ENCODE measurements at places on chromosomes 4 and X.

DNA sequence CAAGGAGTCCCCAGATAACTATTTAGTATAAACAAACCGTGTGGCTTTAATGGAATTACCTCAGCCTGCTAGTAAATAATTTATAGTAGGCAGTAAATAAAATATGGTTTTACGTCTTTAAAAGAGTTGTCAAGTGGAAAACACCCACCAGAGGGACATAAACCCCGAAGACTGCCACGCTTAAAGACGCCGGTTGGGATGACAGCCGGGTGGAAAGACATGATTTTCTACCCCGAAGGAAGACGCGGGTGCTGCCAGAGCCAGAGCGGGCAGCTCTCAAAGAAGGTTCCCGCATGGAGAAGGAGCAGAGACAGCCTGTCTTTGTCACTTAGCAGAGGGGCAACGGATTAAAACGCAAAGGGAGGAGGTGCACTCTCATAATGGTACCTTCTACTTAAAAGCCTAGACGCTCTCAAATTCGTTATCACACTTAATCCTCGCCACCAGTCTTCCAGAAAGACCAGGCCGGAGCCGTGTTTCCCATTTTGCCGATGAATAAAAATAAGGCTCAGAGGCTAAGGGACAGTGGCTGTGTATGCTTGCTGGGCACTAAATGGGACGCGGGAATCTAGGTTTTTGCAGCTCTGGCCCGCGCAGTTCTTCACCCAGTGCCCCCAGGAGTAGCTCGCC lies 140.5 kb upstream of the ZIC3 start:
- DNase-seq, result no peak

GRCh38 chr4:41446981-41447725 lies 90.8 kb upstream of the LIMCH1 start:
- no peak for DNase-seq

- no peak for DNase-seq
Observed at GRCh38 chr4:2266181-2266580, 4.3 kb upstream of the MXD4 start.

GRCh38 chr4:21512353-21512752 lies 436.2 kb downstream of the KCNIP4 start:
- no peak for DNase-seq

All from stimulated activated CD8-positive, alpha-beta memory T cell treated with anti-CD3 and anti-CD28 coated beads, Interleukin-15, amount 100 ng/mL, for 48 hours (primary cell).